Lower lobe of right lung (tissue), 2 donors: ENCODE measurements at places on chromosomes 6 and 20. TPM values are rescaled to one million over a fixed set of nuclear protein-coding genes. Genes with fewer than 3 reads are reported as not detected.

GRCh38 chr20:54649511-54649962 is 174.1 kb downstream of the DOK5 start:
- H3K4me1 ChIP-seq, result peaks cover 4% of the 10 kb centered on the region
- peak; percentile 74 for DNase-seq
- no peak overlapping the region for H3K27ac ChIP-seq
- H3K27me3 ChIP-seq, result no peaks in the 10 kb centered on the region
- H3K4me3 ChIP-seq, result no peak overlapping the region

Gene ID4
- total RNA-seq, result 27.8 TPM

Gene CST4
- not detected for total RNA-seq

Gene NKX2-4
- not detected for total RNA-seq

GRCh38 chr6:35188886-35189285 is 24.9 kb upstream of the SCUBE3 start:
- no peaks in the 10 kb centered on the region for H3K36me3 ChIP-seq
- H3K27me3 ChIP-seq, result no peaks in the 10 kb centered on the region
- H3K27ac ChIP-seq, result no peak overlapping the region
- peaks cover 8% of the 10 kb centered on the region for H3K4me1 ChIP-seq
- no peak for DNase-seq
- H3K4me3 ChIP-seq, result no peak overlapping the region

GRCh38 chr20:33753143-33753542 is 21.3 kb downstream of the ZNF341 start:
- H3K36me3 ChIP-seq, result peaks cover 76% of the 10 kb centered on the region
- no peaks in the 10 kb centered on the region for H3K27me3 ChIP-seq
- no peaks in the 10 kb centered on the region for H3K4me1 ChIP-seq
- no peak for DNase-seq

DNA sequence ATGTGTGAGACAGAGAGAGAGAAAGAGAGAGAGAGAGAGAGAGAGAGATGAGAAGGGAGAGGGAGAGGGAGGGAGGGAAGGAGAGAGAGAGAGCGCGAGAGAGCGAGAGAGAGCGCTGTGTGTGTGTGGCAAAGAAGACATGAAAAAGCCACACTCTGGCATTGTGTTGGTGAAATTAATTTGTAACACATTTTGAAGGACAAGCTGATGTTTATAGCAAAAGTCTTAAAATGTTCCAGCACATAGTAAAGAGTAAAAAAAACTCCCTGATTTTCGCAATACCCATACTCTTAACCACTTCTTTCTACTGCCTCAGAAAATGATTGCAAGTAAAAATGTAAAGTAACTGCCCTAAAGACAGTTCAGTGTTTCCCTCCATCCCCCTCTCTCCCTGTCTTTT is 56.7 kb downstream of the SLC22A1 start:
- no peaks in the 10 kb centered on the region for H3K4me1 ChIP-seq
- H3K27ac ChIP-seq, result no peak overlapping the region
- DNase-seq, result no peak
- H3K27me3 ChIP-seq, result no peaks in the 10 kb centered on the region
- no peak overlapping the region for H3K4me3 ChIP-seq

- DNase-seq, result no peak
- no peak overlapping the region for H3K4me3 ChIP-seq
- no peaks in the 10 kb centered on the region for H3K27me3 ChIP-seq
These were observed 57.4 kb upstream of the RNF144B start for GRCh38 chr6:18329776-18330175.

Gene OR5V1
- not detected for total RNA-seq

DNA sequence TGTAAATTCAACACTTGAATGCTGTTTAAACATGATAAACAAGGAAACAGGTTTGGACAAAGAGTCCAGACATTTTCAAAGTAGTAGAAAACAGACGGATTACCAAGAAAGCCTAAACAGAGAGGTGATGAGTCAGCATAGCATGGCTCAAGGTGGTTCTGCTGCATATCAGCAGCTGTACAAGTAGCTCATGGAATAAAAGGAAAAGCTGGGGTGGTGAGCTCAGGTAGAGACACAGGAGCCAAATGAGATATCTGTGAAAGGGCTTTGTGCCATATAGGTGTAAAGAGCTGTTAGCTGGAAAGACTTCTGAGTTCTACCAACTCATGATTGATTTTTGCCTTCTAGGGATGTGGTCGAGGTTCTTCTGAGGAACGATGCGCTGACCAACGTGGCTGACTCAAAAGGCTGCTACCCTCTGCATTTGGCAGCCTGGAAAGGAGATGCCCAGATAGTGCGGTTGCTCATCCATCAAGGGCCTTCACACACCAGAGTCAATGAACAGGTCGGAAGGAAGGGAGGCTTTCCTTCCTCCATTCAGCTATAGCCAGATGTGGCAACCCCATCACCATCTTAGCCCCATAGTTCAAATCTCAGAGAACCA is 80.7 kb downstream of the ANKS1A start:
- no peaks in the 10 kb centered on the region for H3K27me3 ChIP-seq
- H3K4me3 ChIP-seq, result no peak overlapping the region
- H3K4me1 ChIP-seq, result peaks cover 3% of the 10 kb centered on the region
- H3K27ac ChIP-seq, result no peak overlapping the region

GRCh38 chr6:89368999-89369398 is 16.5 kb upstream of the UBE2J1 start:
- no peaks in the 10 kb centered on the region for H3K27me3 ChIP-seq
- DNase-seq, result peak; percentile 65
- no peak overlapping the region for H3K27ac ChIP-seq
- peaks cover 29% of the 10 kb centered on the region for H3K4me1 ChIP-seq
- H3K36me3 ChIP-seq, result no peaks in the 10 kb centered on the region
- no peak overlapping the region for H3K4me3 ChIP-seq

DNA sequence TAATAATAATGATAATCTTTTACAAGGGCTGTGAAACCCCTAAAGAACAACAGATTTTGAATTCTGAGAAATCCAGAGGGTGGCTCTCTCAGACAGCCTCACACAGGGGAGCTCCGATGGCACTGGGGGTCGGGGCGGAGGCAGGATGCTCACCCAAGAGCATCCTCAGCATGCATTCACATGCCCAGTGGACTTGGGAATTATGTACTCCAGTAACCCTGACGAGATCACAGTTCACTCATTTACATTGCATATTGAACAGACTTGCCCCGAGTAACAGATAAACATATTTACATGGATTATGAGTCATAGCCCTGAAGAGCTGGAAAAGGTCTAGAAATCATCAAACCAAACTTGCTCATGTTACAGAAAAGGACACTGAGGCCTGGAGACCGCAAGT is 482.7 kb upstream of the JARID2 start:
- H3K36me3 ChIP-seq, result no peaks in the 10 kb centered on the region
- no peaks in the 10 kb centered on the region for H3K27me3 ChIP-seq
- no peaks in the 10 kb centered on the region for H3K4me1 ChIP-seq
- H3K4me3 ChIP-seq, result no peak overlapping the region
- no peak overlapping the region for H3K27ac ChIP-seq

Gene IP6K3
- 3.5 TPM for total RNA-seq

- H3K36me3 ChIP-seq, result no peaks in the 10 kb centered on the region
- no peaks in the 10 kb centered on the region for H3K27me3 ChIP-seq
- no peak overlapping the region for H3K4me3 ChIP-seq
- H3K4me1 ChIP-seq, result no peaks in the 10 kb centered on the region
These were observed 78.0 kb downstream of the RWDD2A start for GRCh38 chr6:83270971-83271719.

GRCh38 chr6:106979435-106979884 is 4.9 kb upstream of the CD24 start:
- no peak overlapping the region for H3K27ac ChIP-seq
- peaks cover 8% of the 10 kb centered on the region for H3K4me1 ChIP-seq
- H3K27me3 ChIP-seq, result peaks cover 54% of the 10 kb centered on the region
- no peak overlapping the region for H3K4me3 ChIP-seq
- DNase-seq, result peak; percentile 91
